ENCODE measurements at places on chromosomes 7 and 10.

DNA sequence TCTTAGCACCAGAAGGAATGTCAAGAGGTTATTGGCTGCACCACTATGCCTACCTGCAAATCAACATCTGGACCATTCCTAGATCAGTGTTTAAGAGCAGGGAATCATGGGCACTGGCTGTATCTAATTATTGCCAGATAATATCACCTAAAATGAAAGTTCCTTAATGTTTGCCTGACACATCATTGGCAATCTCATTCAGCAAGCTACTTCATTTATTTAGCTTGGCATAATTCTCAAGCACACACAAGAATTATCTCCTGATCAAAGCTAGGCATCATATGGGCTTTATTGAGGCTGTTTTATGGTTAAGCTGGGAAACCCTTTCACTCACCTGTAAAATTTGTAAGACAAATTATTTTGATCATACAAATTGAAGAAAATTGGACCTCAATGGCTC is 581.7 kb downstream of the INHBA start:
- no peak for DNase-seq

DNA sequence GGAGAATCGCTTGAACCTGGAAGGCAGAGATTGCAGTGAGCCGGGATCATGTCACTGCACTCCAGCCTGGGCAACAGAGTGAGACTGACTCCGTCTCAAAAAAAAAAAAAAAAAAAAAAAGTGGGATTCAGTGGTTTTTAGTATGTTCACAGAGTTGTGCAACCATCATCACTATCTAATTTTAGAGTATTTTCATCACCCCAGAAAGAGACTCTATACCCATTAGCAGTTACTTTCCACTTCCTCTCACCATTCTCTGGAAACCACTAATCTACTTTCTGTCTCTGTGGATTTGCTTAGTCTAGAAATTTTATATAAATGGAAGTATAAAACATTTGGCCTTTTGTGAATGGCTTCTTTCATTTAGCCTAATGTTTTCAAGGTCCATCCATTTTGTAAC is 113.4 kb downstream of the ST7 start:
- no peak for DNase-seq

DNA sequence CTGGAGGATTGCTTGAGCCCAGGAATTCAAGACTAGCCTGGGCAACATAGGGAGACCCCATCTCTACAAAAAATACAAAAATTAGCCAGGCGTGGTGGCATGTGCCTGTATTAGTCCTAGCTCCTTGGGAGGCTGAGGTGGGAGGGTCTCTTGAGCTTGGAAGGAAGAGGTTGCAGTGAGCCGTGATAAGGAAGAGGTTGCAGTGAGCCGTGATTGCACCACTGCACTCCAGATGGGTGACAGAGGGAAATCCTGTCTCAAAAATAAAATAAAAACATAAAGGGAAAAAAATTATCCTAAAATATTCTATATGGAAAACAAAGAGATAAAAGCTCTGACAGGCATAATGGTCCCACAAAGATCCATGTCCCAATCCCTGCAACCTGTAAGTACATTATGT is 87.9 kb upstream of the KAT6B start:
- no peak for DNase-seq

GRCh38 chr7:28205506-28205905 is 24.9 kb upstream of the JAZF1 start:
- DNase-seq = no peak

DNA sequence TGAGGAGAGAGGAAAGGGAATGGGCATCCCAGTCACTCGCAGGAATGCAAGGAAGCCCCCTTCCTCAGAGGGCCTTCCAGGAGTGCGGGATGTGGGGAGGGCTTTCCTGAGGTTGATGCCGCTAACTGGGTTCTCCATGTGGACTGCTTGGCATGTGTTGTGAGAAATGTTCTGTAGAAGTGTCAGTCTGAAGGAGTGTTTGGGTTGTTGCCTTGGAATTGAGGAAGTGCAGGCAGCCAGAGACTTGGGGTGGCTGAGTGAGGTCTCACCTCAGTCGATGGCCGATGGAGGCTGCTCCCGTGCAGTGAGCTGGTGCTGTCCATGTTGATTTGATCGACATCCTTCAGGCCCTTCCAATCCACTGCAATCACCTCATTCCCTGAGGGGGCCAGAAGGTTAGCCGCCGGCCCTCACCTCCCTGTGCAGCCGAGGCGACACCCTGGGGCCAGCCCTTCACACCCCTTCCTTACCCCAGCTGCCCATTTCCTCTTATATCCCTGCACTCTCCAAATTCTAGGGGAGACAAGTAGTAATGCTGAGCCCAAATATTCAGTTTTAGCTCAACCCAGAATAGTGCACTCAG is 2.7 kb downstream of the FAM131B start:
- DNase-seq = no peak

GRCh38 chr10:100569687-100570481 is 34.1 kb downstream of the HIF1AN start:
- no peak for DNase-seq

- no peak for DNase-seq
Observed at GRCh38 chr10:101827919-101828600, 9.8 kb upstream of the OGA start.

DNA sequence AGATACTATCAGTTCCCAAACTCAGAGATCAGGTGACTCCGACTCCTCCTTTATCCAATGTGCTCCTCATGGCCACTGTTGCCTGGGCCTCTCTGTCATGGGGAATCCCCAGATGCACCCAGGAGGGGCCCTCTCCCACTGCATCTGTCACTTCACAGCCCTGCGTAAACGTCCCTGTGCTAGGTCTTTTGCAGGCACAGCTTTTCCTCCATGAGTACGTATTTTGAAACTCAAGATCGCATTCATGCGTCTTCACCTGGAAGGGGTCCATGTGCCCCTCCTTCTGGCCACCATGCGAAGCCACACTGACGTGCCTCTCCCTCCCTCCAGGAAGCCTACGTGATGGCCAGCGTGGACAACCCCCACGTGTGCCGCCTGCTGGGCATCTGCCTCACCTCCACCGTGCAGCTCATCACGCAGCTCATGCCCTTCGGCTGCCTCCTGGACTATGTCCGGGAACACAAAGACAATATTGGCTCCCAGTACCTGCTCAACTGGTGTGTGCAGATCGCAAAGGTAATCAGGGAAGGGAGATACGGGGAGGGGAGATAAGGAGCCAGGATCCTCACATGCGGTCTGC is 162.2 kb downstream of the EGFR start:
- DNase-seq = no peak

DNA sequence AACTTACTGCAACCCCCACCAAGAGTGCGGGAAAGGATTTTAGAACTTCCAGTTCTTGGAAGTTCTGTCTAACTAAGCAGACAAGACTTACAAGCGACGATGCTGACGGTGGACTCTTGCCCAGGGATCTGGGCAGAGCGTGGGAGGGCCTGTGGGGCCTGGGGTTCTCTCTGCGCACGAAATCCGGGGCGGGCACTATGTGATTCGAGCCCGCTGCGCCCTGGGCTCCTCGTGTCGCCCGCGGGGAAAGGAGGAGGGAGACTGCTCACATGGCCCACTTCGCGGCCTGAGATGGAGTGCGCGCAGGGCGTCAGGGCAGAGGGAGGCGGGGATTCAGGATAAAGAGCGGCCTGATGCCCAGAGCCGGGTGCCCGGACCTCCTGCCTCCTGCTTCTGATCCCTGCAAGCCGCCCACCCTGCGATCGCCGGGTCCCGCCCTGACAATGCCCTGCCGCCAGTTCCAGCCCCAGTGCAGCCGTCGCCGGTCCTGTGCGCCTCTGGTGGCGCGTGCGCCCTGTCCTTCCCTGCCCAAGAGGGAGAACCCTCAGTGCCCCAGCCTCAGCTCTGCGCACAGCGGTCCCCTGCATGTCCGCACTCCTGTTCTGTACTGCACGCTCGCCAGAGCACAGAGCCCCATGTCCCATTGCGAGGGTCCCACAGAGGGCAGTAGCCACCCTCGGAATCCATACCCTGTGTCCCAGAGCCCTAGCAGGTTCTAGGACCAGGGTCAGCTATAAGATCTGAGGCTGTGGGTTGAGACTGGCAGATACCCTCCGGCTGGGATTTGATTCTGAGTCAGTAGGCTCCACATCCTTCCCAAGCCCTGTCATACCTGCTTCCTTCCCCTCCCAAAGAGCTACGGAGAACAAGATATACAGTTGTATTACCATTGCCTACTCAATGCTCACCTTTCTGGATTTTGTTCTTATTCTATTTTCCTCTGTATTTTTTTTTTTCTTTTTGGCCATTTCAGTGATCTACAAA is 99.4 kb upstream of the TMEM106B start:
- DNase-seq = peak; percentile 36

DNA sequence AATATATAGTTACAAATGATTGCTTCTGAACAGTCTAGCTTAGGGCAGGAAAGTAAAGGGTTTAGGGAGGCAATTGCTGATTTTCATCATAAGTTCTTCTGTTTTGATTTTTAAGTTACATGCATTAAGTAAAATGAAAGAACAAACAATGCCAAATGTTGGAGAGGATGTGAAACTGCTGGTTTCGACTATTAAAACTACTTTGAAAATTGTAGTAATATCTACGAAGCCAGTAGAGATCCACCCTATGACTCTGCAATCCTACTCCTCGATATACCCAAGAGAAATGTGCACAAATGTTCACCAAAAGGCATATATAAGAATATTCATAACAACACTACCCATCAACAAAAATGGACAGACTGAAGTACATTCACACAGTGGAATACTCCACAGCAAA is 24.3 kb downstream of the PDZD8 start:
- no peak for DNase-seq

GRCh38 chr10:33325929-33326328 is 8.5 kb downstream of the NRP1 start:
- no peak for DNase-seq

- DNase-seq = no peak
Observed at GRCh38 chr7:98339043-98339442, 57.6 kb downstream of the BRI3 start.

DNA sequence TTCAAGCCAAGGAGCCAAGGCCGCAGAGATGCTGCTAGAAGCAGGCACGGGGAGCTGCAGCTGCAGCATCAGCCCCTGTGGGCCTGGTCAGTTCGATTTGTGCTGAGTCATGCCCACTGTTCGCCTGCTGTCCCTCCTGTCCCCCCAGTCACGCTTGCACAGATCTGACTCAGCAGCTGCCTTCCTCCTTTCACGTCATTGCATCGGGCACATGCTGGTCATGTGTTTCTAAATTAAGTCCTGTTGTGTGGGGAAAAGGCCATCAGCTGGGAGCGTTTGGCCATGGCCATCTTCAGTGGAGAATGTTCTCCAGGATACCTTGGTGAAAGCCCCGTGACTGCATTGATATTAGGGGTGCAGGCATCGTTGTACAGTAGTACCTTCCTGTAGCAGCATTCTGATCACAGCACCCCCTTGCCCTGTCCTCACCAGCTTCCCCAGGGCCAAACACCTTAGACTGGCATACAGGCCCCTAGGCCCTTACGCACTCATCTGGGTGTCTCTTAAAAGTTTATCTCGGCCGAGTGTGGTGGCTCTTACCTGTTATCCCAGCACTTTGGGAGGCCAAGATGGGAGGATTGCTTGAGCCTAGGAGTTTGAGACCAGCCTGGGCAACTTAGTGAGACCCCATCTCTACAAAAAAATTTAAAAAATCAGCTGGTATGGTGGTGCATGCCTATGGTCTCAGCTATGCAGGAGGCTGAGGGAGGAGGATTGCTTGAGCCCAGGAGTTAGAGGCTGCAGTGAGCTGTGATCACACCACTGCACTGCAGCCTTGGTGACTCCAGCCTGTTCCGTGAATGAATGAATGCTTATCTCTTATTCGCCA is 23.2 kb downstream of the POR start:
- DNase-seq = peak; percentile 88
